NCI-H187 treated with DMSO at 0.1 percent for 48 hours (cell line): ENCODE measurements at places on chromosomes 4 and X.

DNA sequence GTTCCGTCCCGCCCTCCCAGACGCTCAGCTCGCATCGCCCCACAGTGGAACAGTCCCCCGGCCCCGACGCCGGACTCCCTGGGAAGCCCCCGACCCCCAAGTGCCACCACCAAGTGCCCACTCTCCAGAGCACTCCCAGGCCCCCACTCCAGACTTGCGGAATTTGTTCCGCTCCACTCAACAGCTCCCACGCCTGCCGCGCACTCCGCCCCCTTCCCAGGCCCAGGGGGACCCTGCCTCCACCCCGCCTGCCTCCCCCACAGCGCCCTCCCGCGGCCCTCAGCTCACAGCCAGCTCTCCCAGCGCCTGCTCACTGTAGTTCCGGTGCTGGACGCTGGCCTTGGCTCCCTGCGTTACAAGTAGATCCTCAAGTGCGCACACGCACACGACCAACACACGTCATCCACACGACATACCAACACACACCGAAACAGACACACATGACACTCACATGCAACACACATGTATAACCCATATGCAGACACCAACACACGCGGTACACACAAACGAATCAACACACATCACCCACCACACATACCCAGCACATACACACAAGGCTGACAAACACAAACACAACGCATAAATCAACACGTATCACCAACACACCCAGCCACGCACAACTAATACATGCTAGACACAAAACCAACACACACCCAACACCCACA is 8.0 kb downstream of the MSX1 start:
- no peak for DNase-seq

DNA sequence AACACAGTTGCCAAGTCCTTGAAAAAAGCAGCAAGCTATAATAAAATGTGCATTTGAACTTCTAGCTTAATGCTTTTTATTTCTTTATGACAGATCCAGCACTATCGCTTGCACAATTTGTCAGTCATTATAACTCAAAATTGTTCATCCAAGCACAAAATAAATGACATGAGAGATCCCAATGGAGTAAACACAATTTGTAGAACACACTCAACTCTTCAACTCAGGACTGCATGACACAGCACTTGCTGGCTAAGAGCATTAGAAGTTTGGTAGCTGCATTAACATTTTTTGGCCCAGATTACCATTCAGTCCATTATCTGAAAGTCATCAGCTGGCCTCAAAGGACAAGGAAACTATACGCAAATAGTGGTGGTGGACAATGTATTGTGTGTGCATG is 530.1 kb downstream of the INPP4B start:
- no peak for DNase-seq

DNA sequence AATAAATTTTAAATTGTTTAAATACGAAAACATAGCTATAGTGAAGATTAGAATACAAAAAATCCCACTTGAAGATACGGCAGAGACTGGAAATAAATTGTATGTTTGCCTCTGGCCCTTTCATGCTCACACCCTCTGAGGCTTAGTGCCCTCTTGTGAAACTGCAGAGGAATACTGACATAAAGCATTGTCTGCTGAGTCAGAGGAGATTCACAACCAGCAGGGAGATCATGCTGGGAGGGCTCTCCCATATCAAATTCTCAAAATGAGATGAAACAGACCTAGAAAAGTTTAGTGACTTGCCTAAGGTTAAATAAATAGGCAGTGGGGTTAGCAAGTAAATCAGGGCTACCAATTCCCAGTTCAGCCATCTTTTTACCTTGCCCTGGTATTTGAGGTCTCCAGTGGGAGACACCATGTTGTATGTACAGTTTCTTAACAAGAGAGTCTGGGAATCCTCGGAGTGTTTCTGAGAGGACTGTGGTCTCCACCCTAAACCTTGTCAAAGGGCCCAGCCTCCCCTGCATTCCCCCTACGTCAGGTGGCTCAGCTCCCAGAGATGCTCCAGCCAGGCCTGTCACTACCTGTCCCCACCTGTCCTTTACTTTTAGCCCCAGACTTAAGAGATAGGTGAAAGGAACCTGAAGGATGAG is 581.4 kb upstream of the DIPK2B start:
- no peak for DNase-seq

GRCh38 chr4:109496875-109497274 is 63.2 kb upstream of the MCUB start:
- no peak for DNase-seq
